Esophagus muscularis mucosa (tissue), 4 donors: ENCODE measurements at places on chromosomes 6 and 20. TPM values are rescaled to one million over a fixed set of nuclear protein-coding genes. Genes with fewer than 3 reads are reported as not detected.

DNA sequence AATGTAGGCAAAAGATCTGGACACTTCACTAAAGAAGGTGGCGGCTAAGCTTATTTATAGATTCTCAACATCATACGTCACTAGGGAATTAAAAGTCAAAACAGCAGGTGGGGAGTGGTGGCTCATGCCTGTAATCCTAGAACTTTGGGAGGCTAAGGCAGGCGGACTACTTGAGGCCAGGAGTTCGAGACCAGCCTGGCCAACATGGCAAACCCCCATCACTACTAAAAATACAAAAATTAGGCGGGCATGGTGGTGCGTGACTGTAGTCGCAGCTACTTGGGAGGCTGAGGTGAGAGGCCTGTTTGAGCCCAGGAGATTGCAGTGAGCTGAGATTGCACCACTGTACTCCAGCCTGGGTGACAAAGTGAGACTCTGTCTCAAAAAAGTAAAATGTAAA is 74.6 kb downstream of the GPX5 start:
- no peak overlapping the region for H3K4me3 ChIP-seq
- no peak for DNase-seq
- no peaks in the 10 kb centered on the region for H3K36me3 ChIP-seq

DNA sequence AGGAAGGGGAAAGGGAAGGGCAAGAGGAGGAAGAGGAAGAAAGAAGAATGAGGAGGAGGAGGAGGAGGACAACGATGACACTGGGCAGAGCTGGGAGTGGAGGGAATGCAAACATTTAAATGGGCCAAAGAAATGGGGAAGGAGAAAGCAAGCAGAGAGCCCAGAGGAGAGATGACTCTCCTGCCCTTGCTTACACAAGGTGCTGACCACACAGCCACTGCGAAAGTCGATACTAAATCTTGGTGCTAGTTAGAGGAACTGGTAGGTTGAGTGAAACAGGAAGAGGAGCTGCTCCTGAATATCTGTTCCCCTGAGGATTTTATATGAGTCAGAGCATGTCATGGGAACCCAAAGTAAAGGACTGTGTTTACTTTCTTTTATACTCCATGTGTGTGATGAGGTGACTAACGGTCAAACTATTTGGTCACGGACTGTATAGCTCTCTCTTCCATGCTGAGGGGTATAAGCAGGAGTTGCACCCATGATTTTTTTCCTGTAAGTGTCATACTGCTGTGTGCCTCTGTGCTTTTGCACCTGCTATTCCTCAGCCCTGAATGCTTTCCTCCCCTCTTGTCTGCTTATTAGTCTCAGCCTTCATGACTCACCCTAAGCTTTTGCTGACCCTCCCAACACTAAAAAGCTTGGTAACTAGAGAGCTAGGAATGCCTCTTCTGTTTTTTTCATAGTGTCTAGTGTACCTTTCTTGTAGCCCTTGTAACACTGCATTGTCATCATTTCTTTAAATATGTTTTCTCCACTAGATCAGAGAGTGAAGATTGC is 9.5 kb upstream of the PAQR8 start:
- no peaks in the 10 kb centered on the region for H3K27me3 ChIP-seq
- DNase-seq = no peak
- no peak overlapping the region for H3K27ac ChIP-seq
- no peaks in the 10 kb centered on the region for H3K36me3 ChIP-seq
- H3K4me3 ChIP-seq = no peak overlapping the region

- no peaks in the 10 kb centered on the region for H3K27me3 ChIP-seq
- no peak for DNase-seq
- H3K4me1 ChIP-seq = no peaks in the 10 kb centered on the region
Measured at GRCh38 chr20:32898729-32899128, 40.0 kb downstream of the EFCAB8 start.

DNA sequence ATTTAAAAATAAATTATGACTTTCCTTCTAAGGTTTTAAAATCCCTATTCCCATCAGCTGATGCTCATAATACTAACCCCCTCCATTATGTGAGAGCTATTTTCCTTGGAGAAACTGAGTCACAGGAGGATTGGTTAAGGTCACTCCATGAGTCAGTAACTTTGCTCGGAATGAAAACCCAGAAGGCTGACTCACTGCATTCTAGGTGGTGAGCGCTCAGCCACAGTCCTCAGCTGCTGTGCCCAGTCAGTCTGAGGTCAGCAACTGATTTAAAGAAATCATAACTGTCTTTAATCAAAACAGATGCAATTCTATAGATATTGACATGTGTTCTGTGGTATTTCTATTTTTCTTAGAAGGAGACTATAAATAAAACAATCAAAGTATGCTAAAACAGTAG is 359.2 kb downstream of the GJA1 start:
- DNase-seq = no peak
- H3K4me1 ChIP-seq = peaks cover 18% of the 10 kb centered on the region
- H3K4me3 ChIP-seq = no peak overlapping the region

DNA sequence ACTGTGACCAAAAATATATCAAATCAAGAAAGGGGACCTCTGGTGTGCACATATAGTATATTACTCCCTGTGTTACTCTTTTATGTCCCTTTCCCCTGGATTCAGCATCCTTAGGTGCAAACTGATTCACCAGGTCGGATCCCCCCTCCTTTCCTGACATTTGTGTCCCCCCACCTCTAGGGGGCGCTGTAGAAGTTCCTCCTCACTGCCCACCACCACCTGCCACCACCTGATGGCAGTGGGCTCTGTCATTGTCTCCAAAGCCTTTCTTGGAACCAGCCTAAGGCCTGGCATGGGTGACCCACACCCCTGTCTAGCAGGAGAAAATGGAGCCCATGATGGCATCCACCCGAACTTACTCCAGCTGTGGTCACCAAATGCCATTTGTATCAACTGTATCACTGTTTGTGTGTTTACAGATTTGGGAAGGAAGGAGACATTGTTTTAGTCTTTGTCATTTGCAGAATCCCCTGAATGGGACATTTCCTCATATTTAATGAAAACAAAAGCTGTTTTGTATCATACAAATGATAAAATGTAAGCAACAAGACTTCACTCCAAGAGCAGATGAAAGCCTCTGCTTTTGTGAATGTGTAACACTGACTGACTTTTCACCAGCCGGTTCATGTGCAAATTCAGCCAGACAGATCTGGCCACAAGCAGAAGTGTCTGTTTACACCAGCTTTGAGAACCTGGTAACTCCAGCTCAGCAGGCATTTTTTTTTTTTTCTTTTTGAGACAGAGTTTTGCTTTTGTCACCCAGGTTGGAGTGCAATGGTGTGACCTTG is 66.2 kb downstream of the ARMC2 start:
- no peaks in the 10 kb centered on the region for H3K36me3 ChIP-seq
- DNase-seq = no peak
- H3K4me3 ChIP-seq = no peak overlapping the region
- peak overlapping the region; percentile 25 for H3K27ac ChIP-seq
- H3K27me3 ChIP-seq = no peaks in the 10 kb centered on the region
- H3K4me1 ChIP-seq = no peaks in the 10 kb centered on the region

The RFX6 gene
- not detected for total RNA-seq

GRCh38 chr6:50087231-50087954 is 37.7 kb upstream of the DEFB112 start:
- H3K4me3 ChIP-seq = no peak overlapping the region
- no peaks in the 10 kb centered on the region for H3K27me3 ChIP-seq
- H3K27ac ChIP-seq = no peak overlapping the region
- no peaks in the 10 kb centered on the region for H3K36me3 ChIP-seq
- no peak for DNase-seq
- H3K4me1 ChIP-seq = no peaks in the 10 kb centered on the region

The VAPB gene
- total RNA-seq = 39.0 TPM

GRCh38 chr20:38337561-38338140 is 8.6 kb upstream of the LBP start:
- no peaks in the 10 kb centered on the region for H3K27me3 ChIP-seq
- H3K4me1 ChIP-seq = no peaks in the 10 kb centered on the region
- H3K4me3 ChIP-seq = no peak overlapping the region
- no peaks in the 10 kb centered on the region for H3K36me3 ChIP-seq
- H3K27ac ChIP-seq = no peak overlapping the region

DNA sequence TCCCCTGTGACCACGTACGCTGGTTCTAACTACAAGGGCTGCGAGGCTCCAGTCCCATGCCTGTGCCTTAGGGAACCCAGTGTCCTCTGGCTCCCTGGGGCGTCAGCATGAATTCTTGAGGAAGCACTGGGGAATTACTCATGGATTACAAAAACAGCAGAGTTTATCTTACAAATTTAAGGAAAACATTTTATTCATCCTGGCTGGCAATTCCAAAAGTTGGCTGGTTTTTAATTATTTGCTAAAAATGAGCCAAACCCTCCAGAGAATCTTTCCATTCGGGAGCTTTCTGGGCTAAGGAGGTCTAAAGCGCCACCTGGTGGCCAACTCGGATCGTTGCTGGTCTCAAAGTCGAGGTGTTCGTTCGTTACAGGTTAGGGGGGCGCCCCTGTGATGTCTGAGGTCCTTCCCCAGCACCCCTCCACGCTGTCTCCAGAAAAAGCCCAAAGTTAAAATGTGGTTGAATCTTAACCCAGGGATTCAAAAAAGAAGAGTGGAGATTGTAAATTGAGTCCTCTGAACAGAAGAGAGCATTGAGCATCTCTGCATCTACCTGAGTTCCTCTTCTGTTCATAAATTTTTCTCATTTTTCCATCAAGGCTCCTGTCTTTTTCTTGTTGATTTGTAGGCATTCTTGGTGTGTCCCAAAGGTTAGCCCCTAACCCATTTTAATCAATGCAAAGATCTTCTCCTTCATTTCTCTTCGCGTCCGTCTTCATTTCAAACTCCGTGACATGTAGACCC is 99.4 kb downstream of the BFSP1 start:
- no peaks in the 10 kb centered on the region for H3K36me3 ChIP-seq
- DNase-seq = no peak
- no peak overlapping the region for H3K27ac ChIP-seq
- H3K4me3 ChIP-seq = no peak overlapping the region
- no peaks in the 10 kb centered on the region for H3K4me1 ChIP-seq

The TMEM244 gene
- total RNA-seq = not detected

- no peak overlapping the region for H3K27ac ChIP-seq
- no peaks in the 10 kb centered on the region for H3K36me3 ChIP-seq
Measured at GRCh38 chr6:3549314-3549940, 92.6 kb upstream of the SLC22A23 start.

The ATP6V1G2 gene
- 2.0 TPM for total RNA-seq

DNA sequence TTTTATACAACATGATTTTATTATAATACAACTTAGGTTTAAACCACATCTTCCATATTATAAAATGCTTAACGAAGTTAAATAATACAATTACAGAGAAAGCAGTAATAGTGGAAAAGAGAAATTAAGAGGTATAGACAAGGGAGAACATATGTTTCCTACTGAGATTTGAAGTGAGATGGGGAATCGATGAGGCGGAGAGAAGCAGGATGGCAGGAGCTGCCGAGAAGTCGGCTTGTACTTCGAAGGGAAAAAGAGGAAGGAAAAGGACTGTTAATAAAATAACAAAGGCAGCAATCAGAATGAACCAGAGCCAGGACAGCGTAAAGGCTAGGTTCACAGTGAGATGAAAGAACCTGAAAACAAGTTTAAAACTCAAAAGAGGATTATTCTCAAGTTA is 15.4 kb downstream of the FBXL4 start:
- H3K4me3 ChIP-seq = no peak overlapping the region
- no peaks in the 10 kb centered on the region for H3K36me3 ChIP-seq
- no peaks in the 10 kb centered on the region for H3K4me1 ChIP-seq

The IPCEF1 gene
- 2.7 TPM for total RNA-seq

The BMP5 gene
- total RNA-seq = 1.3 TPM

The STK38 gene
- total RNA-seq = 41.1 TPM

DNA sequence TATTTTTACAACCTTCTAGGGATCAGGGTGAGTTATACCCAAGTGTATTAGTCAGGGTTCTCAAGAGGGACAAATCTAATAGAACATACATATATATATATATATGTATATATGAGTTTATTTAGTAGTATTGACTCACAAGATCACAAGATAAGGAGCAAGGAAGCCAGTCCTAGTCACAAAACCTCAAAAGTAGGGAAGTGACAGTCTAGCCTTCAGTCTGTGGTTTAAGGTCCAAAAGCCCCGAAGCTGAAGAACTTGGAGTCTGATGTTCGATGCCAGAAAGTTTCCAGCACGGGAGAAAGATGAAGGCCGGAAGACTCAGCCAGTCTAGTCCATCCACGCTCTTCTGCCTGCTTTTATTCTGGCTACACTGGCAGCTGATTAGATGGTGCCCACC is 632.7 kb upstream of the AGPAT4 start:
- H3K27ac ChIP-seq = no peak overlapping the region
- no peak overlapping the region for H3K4me3 ChIP-seq
- H3K36me3 ChIP-seq = no peaks in the 10 kb centered on the region
- no peak for DNase-seq
- no peaks in the 10 kb centered on the region for H3K27me3 ChIP-seq
- no peaks in the 10 kb centered on the region for H3K4me1 ChIP-seq

DNA sequence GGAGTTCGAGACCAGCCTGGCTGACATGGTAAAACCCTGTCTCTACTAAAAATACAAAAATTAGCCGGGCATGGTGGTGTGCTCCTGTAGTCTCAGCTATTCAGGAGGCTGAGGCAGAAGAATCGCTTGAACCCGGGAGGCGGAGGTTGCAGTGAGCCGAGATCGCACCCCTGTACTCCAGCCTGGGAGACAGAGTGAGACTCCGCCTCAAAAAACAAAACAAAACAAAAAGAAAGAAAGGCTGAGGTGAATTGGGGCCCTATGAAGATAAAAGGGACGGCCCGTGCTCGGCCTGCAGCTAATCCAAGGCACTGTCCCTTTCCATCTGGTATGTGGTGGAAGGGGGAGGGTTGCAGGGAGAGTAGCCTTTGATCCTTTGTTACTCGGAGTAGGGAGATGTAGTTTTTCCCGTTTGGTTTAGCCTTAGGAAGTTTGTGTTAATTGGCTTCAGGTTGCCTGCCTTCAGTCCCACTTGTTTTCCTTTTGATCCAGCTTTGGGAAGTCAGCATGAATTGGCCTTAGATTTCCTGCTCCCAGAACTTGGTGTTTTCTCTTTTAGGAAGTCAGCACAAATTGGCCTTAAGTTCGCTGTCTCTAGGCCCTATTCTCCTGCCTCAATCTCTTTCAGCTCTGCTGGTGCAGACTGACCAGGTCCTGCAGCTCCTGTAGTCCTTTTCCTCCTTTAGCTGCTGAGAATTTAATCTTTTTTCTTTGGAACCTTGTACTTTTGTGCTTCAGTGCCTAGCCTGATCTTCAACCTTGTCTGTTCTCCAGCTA is 36.1 kb upstream of the PAQR8 start:
- H3K36me3 ChIP-seq = no peaks in the 10 kb centered on the region
- no peak overlapping the region for H3K27ac ChIP-seq
- DNase-seq = no peak
- H3K27me3 ChIP-seq = no peaks in the 10 kb centered on the region

GRCh38 chr6:14326774-14327173 is 209.2 kb downstream of the CD83 start:
- no peaks in the 10 kb centered on the region for H3K36me3 ChIP-seq
- H3K4me1 ChIP-seq = no peaks in the 10 kb centered on the region
- H3K27ac ChIP-seq = no peak overlapping the region
- H3K4me3 ChIP-seq = no peak overlapping the region

- no peak overlapping the region for H3K27ac ChIP-seq
- peaks cover 53% of the 10 kb centered on the region for H3K36me3 ChIP-seq
Measured at GRCh38 chr20:62198496-62198895, 15.7 kb downstream of the MTG2 start.

GRCh38 chr20:61841966-61842365 is 223.7 kb downstream of the TAF4 start:
- H3K27ac ChIP-seq = no peak overlapping the region
- H3K4me1 ChIP-seq = no peaks in the 10 kb centered on the region
- DNase-seq = no peak
- no peak overlapping the region for H3K4me3 ChIP-seq
- no peaks in the 10 kb centered on the region for H3K36me3 ChIP-seq
